Upper lobe of left lung (tissue), 6 donors: ENCODE measurements at places on chromosomes 16 and 17.

DNA sequence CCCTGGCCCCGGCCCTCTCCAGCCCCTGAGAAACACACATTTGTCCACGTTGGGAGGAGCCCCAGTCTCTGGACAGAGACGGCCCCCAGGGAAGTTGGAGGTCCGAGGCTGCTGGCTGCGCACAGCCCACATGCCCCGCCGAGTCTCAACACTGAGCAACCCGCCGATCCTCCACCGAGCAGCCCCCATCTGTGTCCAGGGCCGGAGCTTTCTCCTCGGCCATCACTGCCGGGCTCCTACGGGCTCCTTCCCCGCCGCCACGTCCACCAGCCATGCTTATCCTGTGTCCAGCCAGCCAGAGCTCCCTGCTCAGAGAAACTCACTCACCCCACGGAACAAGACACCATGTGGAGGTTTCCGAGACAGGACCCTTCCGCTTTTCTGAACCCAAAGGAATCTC, 103.3 kb downstream of the ENGASE start:
- H3K36me3 ChIP-seq = no peaks in the 10 kb centered on the region
- no peaks in the 10 kb centered on the region for H3K27me3 ChIP-seq
- H3K27ac ChIP-seq = no peak overlapping the region
- H3K4me1 ChIP-seq = no peaks in the 10 kb centered on the region

DNA sequence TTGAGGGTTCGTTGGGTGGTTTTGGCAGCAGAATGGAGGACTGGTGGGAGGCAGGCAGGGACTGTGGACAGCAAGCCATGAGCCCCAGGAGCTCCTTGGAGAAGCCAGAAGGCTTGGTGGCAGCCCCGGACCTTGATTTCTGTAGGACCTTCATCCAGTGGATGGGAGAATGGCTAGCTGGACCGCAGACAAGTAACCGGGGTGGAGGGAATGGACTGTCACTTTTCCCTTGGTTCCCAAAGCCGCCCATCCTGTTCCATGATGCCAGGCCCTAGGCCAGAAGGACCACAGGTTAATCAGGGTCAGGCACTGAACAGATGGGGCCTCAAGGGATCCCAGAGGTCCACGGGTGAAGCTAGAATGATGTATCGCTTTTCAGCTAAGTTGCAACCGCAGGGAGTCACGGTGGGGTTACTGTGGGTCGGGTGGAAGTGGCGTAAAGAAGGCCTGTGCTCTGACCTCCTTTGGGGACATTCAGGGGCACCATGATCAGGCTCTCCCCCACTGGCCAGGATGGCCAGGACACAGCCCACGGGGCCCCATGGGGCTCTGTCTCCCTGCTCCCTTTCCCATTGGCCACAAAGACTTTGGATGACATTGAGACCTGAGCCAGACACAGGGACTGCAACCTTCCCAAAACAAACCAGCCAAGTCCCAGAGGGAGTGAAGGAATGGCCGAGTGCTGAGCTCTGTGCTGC, 66.9 kb upstream of the MRTFB start:
- peaks cover 27% of the 10 kb centered on the region for H3K4me1 ChIP-seq
- DNase-seq = peak; percentile 4
- no peaks in the 10 kb centered on the region for H3K36me3 ChIP-seq
- no peaks in the 10 kb centered on the region for H3K27me3 ChIP-seq
- H3K4me3 ChIP-seq = no peak overlapping the region
- peak overlapping the region; percentile 35 for H3K27ac ChIP-seq

- peaks cover 62% of the 10 kb centered on the region for H3K4me1 ChIP-seq
- H3K36me3 ChIP-seq = no peaks in the 10 kb centered on the region
- H3K4me3 ChIP-seq = no peak overlapping the region
These were observed 21.2 kb downstream of the ARHGAP17 start for GRCh38 chr16:24993722-24994686.

- peaks cover 17% of the 10 kb centered on the region for H3K4me1 ChIP-seq
- DNase-seq = peak; percentile 64
- no peak overlapping the region for H3K4me3 ChIP-seq
- no peaks in the 10 kb centered on the region for H3K27me3 ChIP-seq
- peaks cover 8% of the 10 kb centered on the region for H3K36me3 ChIP-seq
- no peak overlapping the region for H3K27ac ChIP-seq
These were observed 10.8 kb downstream of the CDK5R1 start for GRCh38 chr17:32497431-32498205.

DNA sequence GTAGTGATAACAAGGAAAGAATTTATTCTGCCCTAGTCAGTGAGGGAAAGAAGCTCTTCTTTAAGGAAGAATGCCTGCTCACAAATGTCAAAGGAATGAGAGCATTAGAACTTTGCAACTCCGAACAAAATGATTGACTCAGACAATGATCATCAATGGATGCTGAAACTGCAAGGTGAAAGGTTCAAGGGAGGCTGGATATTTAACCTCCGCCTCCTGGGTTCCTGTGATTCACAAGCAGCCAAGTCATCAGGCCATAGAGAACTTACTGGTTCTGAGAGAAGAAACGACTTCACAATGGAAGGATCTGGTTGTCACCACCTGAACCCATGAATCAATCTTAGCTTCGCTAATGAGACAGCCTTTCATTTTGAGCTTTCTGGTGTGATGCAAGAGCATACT, 16.0 kb upstream of the SCNN1B start:
- H3K27me3 ChIP-seq = no peaks in the 10 kb centered on the region
- no peak overlapping the region for H3K4me3 ChIP-seq
- no peak overlapping the region for H3K27ac ChIP-seq
- no peak for DNase-seq
- no peaks in the 10 kb centered on the region for H3K36me3 ChIP-seq

- H3K4me3 ChIP-seq = no peak overlapping the region
- no peaks in the 10 kb centered on the region for H3K27me3 ChIP-seq
- no peaks in the 10 kb centered on the region for H3K36me3 ChIP-seq
- H3K27ac ChIP-seq = no peak overlapping the region
- H3K4me1 ChIP-seq = no peaks in the 10 kb centered on the region
These were observed 97.1 kb upstream of the AKTIP start for GRCh38 chr16:53600126-53600525.

DNA sequence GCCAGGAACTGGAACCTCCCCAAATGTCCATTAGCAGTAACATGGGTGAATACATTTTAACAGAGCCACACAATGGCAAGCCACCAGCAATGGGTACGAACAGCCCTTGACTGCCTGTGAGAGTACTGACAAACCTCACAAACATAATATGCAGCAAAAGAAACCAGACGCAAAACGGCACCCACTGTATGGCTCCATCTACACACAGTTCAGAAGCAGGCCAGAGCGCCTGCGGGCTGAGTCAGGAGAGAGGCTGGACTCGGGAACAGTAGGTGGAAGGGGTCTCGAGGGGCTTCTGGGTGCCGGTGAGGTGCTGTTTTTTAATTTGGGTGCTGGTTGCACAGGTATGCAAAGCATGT, 77.4 kb upstream of the TOB1 start:
- DNase-seq = no peak
- H3K4me1 ChIP-seq = peaks cover 18% of the 10 kb centered on the region
- no peaks in the 10 kb centered on the region for H3K36me3 ChIP-seq
- peak overlapping the region; percentile 47 for H3K4me3 ChIP-seq

- DNase-seq = peak; percentile 71
- peaks cover 11% of the 10 kb centered on the region for H3K4me1 ChIP-seq
These were observed 41.0 kb downstream of the STAT5A start for GRCh38 chr17:42329025-42329976.

DNA sequence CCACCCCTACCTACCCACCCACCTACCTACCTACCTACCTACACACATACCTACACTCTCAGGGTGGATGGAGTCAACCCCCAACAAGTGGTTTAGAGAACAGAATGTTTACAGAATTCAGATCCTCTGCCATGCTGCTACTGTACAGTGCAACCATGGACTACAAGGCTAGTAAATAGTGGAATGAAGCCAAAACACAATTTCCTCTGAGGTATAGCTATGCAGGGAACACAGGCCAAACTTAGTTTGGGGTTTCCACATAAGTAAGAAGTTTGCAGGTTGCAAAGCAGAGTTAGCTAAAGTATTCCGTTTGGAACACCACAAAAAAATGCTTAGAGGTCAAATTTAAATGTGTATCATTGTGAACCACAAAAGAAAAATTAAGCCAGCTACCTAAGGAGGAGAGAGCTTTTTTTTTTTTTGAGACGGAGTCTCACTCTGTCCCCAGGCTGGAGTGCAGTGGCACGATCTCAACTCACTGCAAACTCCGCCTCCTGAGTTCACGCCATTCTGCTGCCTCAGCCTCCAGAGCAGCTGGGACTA, 2.7 kb upstream of the AP1G1 start:
- no peaks in the 10 kb centered on the region for H3K27me3 ChIP-seq
- H3K4me3 ChIP-seq = no peak overlapping the region
- H3K4me1 ChIP-seq = peaks cover 17% of the 10 kb centered on the region
- DNase-seq = no peak
- H3K27ac ChIP-seq = no peak overlapping the region
